ENCODE measurements at places on chromosomes 16 and 17.

GRCh38 chr17:77400445-77400870 is 259.7 kb downstream of the SEC14L1 start:
- DNase-seq = no peak

GRCh38 chr16:57753448-57754353 is 18.1 kb downstream of the KATNB1 start:
- no peak for DNase-seq

DNA sequence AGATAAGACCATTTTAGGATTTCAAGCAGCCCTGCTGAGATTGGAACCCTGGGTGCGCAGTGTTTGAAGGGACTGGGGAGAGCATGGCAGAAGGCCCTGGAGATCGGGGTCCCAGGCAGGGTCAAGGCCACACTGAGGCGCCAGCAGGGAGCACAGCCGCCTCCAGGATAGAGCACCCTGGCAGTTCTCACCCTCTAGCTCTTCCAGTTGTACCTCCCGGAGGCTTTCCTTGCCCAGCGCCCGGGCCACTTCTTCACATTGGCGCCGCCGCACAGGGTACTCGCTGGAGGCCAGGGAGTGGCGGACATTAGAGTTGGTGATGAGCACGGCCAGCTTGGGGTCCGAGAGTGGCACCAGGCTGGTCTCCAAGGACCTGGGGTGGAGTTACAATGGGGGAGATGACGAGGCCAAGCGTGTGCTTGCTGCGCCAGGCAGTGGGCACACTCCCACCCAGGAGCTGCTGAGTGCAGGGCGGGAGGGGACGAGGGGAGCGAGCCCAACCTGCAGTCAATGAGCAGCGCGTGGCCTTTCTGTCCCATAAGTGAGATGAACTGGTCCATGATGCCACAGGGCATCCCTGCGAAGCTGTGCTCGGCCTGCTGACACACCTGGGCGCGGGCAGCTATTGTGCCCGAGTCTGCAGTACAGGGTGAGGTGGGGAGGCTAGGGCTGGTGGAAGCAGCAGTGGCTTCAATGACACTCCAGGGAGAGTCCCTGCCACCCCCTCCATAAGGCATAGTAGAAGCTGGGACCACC is 2.3 kb downstream of the GALK1 start:
- no peak for DNase-seq

DNA sequence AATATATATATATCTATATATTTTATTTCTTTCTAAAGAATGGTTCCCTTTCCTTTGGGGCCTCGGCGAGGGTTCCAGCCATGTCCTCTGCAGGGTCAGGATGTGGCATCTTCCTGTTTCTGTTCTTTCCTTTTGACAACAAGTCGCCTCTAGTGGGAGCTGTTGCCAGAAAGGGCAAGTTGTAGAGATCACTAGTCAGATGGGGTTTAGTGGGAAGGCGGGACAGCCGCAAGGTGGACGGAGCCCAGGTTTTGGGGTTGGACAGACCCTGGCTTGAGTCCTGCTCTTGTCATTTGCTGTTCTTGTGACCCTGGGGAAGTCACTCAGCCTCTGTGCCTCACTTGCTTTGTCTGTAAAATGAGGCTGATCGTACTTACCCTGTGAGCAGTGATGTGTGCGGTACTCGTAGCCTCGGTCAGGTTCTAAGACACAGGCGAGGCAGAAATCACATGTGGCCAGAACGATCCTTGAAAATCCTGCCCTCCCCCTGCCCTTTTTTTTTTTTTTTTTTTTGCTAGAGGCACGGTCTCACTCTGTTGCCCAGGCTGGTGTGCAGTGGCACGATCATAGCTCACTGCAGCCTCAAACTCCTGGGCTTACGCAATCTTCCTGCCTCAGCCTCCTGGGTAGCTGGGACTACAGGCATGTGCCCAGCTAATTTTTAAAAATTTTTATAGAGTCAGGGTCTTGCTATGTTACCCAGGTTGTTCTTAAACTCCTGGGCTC is 80.1 kb downstream of the ABCC6 start:
- DNase-seq = no peak

DNA sequence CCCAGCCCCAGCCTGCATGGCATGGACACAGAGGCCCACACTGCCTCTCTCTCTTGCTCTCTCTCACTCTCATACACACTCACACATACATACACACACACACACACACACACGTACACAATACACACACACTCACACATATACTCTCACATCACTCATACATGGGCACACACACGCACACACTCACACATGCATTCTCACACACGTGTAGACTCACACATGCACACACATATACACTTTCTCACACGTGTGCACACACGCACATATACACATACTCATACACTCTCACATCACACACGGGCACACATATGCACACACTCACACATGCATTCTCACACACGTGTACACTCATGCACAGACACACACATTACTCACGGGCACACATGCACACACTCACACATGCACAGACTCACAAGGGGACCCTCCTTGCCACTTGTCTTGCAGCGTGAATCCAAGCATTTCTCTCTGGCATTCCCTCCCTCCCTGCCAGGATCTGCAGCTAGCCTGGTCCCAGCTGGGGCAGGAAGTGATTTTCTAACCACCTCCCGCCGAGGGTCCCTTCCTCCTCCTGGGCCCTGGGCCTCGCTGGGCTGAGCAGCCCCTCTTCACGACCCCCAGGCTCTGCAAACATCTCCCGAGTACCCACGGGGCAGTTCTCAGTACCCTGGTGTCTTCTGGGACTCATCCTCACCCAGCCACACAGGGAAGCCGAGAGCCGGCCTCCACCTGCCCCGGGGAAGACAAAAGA is 37.5 kb downstream of the IL21R start:
- no peak for DNase-seq

DNA sequence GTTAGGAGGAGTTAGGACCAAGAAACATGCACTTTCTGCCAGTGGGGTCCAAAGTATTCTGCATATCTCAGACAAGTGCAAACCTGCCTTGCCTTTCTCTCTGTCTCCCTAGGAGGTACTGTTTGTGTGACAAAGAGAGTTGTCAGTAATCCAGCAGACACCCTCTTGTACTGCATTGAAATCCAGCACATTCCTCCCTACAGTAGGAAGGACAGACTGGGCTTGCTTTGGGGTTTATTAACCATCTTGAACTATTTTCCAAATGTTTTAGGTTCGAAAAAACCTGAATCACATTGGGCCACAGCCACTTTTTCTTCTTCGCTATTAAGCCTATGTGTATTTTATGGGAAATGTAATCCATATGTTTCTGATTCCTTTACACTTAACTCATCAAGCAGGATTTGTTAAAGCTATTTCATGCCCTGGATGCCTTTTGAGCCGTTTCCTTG is 204.2 kb upstream of the KCNJ16 start:
- DNase-seq = no peak

DNA sequence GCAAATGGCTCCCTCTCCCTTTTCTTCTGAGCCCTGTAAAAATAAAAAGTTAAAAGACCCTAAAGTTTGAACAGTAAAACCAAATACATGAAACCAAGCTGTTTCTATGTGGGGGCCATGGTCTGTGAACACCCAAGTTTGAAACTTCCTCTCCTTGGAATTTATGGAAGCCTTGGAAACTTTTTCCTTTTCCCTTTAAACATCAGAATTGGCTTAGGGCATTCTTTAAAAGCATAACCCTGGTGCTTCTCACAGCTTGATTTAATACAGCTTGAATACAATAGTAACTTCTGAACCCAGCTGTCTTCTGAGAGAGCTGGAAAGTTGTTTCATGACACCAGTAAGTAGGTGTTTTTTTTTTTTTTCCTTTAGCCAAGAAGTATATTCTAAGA is 26.5 kb downstream of the NKD1 start:
- no peak for DNase-seq

- no peak for DNase-seq
These were observed 409.8 kb downstream of the CDH11 start for GRCh38 chr16:64712026-64712425.

Data from cerebellar nuclear complex (tissue), 1 donor.